ENCODE measurements at places on chromosomes 6 and 20.

DNA sequence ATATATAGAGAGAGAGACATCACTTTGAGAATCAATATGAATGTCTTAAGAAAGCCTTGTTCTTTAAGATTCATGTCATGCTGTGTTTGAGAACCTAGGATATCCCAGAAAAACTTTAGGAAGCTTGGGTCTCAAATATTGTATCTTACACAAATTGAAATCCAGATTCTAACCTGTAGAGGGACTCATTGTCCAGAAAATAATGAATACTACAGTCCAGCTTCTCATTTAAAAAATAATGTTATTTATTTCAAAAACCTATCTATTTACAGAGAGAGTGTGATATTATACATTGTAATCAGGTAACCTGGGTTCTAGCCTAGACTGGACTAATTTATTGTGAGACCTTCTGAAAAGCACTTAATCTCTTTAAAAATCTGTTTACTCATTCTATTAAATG is 4.2 kb downstream of the RFX6 start:
- no peak for DNase-seq

GRCh38 chr6:71139249-71139648 is 149.4 kb upstream of the OGFRL1 start:
- no peak for DNase-seq

- no peak for DNase-seq
Measured at GRCh38 chr20:3640259-3640658, 22.9 kb downstream of the GFRA4 start.

- no peak for DNase-seq
Measured at GRCh38 chr6:106870069-106870468, 104.5 kb downstream of the CD24 start.

DNA sequence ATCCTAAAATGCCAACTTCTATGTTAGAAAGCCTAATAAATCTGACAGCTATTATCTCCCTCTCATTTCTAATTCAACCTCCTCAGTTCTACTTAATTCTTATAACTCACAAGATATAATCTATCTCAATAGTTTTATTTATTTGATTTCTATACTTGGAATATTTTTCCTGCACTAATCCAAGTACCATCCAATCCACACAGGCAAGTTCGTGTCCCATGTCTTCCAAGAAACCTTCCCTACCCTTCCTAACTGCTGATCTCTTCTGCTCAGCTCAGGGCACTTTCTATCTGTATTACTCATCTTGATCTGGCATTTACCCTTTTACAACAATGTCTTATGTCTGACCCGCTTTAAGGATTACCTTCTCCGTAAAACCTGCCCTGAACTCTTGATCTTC is 18.2 kb downstream of the NCOA5 start:
- DNase-seq = no peak

GRCh38 chr20:51148941-51149340 is 126.0 kb upstream of the KCNG1 start:
- DNase-seq = no peak

GRCh38 chr20:35207950-35208611 is 18.4 kb upstream of the MMP24 start:
- peak; percentile 55 for DNase-seq

DNA sequence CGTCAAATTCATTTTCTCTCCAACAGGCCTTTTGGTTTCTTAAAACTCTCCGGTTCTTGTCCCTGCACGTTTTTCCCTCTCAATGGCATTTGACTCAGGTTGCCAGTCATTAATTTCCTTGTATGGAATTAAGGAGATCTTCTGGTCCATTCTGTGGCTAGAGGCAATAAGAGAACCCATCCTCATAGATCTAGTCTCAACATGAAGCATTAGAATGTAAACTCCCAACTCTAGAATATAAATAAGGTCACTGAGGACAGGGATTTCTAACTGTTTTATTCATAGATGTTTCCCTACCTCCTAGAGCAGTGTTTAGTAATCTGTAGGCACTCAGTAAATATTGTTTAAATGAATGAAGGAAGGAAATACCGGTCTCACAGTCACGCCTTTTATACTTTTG is 185.2 kb upstream of the FLRT3 start:
- DNase-seq = no peak

- no peak for DNase-seq
Measured at GRCh38 chr6:41936073-41936837, 5.4 kb downstream of the CCND3 start.

DNA sequence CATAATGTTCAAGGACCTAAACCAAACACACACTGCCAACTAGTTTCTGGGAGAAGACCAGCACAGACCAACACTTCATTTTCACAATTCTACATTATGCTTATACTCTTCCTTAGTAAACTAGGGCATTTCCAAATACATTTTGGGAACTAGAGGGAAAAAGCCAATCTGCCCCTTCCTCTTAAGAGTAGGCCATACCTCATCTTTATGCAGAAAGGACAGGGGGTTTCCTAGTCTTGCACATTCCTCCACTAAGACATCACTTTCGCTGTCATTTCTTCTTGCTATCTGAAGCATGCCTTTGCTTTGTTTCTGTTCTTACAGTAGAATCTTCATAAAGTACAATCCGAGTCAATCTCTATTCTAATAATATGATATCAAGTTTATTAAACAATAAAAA is 105.7 kb downstream of the SMLR1 start:
- DNase-seq = no peak

DNA sequence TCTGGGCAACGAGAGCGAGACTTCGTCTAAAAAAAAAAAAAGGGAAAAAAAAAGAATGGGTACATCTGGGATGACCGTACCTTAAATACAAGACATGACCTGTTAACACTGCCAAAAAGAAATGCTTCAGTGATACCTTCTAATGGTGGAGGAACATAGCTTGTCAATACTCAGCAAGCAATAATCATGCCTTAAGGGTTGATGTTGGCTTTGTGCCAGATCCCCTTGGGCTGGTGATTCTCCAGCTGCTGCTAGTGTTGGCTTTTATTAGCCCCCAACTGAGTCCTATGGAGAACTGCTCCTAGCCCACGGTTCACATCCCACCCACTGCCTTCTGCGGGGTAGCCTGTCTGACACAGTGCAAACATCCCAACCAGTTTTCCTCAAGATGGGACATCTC is 134.9 kb downstream of the PLCB1 start:
- no peak for DNase-seq

DNA sequence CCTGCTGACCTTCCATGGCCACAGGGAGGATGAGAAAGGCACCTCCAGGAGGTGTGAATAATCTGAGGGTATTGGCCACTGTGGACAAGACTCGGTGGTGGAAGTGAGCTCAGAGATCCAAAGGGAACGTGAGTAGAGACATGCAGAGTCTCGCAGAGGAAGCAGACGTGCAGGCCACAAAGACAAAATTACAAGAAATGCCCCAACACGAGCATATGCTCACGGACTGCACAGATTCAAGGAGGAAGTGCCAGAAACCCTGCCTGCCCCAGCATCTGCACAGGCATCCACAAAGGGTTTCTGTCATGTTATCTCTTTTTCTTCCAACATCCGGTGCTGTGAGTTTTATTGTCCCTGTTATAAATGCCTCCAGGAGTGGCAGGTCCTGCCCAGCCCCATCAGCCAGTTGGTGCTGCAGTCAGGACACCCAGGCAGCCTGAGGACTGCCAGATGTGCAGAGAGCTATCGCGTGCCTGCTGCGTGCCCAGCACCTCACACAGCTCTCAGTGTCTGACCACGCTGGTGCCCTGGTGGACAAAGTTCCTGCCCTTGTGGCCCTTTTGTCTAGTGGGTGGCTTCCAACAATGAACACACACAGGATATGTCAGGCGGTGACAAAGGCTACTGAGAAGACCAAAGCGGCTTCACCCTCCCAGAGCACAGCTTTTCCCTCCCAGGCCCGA is 34.0 kb upstream of the FANCE start:
- DNase-seq = no peak

GRCh38 chr6:89978749-89979145 is 84.5 kb downstream of the GJA10 start:
- no peak for DNase-seq

GRCh38 chr6:98783578-98783977 is 50.8 kb upstream of the POU3F2 start:
- DNase-seq = no peak

- DNase-seq = no peak
Measured at GRCh38 chr6:9627916-9628315, 787.0 kb downstream of the TFAP2A start.

GRCh38 chr20:46801003-46801702 is 91.7 kb downstream of the SLC2A10 start:
- DNase-seq = no peak

DNA sequence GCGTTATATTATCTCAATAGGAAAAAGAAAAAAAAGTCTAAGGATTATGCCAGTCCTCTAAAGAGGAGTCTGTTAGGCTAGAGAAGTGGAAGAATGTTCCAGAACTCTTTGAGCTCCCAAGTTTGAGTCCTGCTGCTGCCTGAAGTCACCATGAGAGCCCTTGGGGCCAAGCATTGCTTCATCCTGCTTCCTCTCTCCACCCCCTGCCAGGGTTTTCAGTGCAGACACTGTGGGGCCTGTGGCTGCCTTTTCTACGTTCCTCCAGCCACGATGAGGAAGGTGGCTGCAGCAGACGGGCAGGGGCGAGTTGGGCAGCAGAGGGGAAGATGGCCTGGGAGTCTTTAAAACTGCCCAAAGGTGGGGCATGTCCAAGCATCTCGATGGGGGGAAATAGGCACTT is 214.4 kb upstream of the KCNG1 start:
- DNase-seq = no peak

DNA sequence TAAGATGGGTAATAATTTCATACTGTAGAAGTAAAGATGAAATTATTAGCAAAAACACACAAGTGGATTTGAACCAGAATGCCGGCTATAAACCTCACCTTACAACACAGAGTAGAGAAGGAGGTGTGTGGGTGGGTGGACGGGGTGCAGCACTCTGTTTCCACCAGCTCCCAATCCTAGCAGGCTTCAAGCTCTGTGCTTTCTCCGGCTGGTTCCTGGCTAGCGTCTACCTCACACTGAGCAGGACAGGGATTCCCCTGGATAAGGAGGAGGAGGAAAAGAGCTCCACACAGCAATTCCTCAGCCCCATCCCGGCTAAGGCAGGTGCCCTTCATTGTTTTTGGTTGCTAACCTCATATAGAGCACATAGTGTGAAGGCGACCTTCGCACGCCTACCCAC is 453.3 kb downstream of the C6orf118 start:
- no peak for DNase-seq

GRCh38 chr6:159095616-159096015 is 50.8 kb upstream of the TAGAP start:
- DNase-seq = no peak

DNA sequence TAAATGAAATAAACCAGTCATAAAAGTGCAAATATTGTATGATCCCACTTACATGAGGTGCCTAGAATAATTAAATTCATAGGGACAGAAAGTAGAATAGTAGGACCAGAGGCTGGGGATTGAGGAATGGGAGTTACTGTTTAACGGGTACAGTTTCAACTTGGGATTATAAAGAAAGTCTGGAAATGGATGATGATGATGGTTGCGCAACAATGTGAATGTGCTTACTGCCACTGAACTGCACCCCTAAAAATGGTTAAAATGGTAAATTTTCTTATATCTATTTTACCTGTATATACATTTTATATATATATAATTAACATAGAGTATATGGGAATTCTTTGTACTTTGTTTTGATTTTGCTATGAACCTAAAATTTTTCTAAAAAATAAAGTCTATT is 53.3 kb upstream of the L3MBTL3 start:
- no peak for DNase-seq

DNA sequence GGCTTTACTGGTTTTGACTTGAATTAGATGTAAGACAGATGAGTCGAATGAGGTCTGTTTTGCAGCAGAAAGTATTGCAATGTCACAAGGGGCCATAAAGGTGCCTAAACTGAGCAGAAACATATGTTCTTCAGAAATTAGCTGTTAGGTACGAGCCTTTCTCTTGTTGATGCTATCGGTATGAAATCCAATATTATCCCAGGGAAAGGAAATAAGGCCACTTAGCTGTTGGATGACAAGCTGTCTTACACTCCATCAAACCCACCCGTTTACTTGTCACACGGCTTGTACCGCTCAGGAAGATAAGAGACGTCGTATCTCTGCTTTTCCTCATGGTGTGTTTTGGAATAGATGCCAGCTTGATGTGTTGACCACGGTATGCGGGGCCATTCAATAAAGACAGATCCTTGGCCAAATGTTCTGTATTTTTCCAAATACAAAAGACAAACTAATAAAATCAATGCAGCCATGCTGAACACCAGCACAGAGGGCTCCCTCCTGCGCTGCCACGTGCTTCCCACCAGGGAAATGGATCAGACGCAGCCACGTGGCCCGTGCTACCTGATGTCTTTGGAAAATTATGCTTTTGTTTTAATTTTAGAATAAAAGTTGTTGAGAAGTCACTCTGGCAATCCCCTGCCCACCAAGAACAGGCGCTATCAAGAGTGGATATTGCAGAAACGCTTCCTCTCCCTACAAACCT is 255.9 kb upstream of the SULF2 start:
- no peak for DNase-seq

DNA sequence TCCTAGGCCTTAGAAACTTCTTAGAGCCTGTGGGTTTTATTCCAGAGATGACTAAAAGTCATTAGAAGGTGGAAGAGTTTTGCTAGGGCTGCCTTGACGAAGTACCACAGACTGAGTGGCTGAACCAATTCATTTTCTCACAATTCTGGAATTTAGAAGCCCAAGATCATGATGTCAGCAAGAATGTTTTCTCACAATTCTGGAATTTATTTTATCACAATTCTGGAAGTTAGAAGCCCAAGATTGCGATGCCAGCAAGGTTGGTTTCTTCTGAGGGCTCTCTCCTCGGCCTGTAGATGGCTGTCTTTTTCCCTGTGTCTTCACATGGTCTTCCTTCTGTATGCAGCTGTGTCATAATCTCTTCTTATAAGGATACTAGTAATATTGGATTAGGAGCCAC is 672.9 kb upstream of the MARCKS start:
- no peak for DNase-seq

GRCh38 chr6:8743170-8743745 is 307.9 kb upstream of the SLC35B3 start:
- no peak for DNase-seq

GRCh38 chr20:58160451-58161061 is 67.9 kb downstream of the ANKRD60 start:
- DNase-seq = no peak

- no peak for DNase-seq
Measured at GRCh38 chr20:53907968-53908751, 162.2 kb downstream of the BCAS1 start.

DNA sequence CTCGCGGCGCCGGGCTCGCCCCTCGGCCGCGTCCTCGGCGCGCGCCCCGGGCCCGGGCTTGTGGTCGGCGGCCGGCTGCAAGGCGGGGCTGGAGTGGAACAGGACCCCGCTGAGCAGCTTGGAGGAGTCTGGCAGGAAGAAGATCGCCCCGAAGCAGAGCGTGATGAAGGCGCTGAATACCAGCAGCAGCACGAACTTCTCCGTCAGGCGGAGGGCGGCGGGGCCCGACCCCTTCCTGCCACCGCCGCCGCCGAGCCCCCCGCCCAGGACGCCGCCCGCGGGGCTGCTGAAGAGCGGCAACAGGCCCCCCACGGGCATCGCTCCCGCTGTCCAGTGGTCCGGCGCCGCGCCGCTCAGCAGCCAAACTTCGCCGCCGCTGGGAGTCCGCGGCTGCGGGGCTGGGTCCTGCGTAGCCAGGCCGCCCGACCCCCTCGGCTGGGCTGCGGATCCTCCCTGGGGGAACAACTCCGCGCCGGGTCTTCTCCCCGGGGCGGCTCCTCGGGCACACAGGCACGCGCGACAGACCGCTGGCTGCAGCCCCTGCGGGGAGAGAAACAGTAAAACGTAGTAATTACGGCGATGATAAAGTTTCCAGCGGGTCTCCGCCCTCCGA is 707 bp downstream of the MAN1A1 start:
- DNase-seq = no peak

Data from activated CD4-positive, CD25-positive, alpha-beta regulatory T cell treated with anti-CD3 and anti-CD28 coated beads, Interleukin-2, amount 50 U/mL, for 16 hours (primary cell).